BJ (cell line): ENCODE measurements at places on chromosomes 1 and 21.

DNA sequence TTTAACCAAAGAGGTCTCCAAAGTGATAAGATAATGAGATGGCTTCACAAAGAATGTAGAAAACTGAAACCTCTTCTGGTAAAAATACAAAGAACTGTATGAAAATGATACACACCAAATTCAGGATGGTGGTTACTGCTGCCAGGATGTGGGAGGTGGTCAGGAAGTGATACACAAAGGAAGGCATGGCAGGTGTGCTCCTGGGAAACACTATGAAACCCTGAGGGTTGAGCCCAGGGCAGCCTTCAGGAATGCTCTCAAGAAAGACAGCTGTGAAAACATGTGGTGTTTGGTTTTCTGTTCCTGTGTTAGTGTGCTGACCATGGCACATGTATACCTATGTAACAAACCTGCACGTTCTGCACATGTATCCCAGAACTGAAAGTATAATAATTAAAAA is 109.3 kb downstream of the NTNG1 start:
- DNase-seq = no peak

DNA sequence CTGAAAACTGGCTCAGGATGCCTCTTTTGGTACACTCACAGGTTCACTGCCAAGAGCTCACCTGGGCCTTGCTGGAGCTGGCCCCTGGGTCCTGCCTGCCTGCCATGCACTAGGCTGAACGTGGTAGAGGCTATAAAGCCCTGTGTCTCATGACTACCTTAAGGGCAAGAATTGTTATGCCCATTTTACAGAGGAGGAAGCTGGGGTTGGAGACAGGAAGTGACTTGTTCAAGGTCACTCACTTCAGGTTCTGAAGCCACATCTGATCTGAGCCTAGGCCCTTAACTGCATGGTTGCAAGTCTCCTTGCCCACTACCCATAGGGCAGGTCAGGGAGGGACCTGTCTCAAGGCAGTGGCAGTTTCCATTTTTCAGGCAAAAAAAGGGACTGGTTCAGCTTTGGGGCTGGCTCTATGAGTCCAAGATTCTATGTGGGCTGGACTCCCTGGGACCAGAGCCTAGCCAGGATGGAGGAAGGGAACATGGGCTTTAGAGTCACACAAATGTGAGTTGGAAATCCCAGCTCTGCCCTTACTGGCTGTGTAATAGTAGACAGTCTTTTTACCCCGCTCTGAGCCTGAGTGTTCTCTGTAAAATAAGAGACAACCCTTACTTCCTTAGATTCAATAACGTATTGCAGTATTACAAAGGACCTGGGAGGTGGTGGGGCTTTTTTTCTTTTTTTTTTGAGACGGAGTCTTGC is 7.8 kb downstream of the STK40 start:
- DNase-seq = no peak

GRCh38 chr1:64041371-64042131 is 161.9 kb upstream of the UBE2U start:
- no peak for DNase-seq

DNA sequence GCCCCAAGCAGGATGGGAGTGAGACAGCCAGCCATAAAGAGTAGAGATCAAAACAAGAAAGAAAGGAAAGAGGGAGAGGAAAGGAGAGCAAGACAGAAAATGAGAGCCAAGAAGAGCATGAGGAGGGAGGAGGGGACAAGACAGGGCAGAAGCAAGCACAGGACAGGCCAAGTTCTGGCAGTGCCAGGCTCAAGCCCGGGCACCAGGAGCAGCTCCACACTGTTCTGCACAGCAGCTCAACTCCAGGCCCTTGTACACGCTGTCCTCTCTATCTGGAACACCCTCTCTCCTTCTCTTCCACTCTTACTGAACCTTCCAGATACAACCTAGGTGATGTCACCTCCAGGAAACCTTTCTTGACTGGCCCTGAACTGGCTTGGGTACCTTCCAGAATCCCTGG is 11.7 kb downstream of the IFFO2 start:
- DNase-seq = no peak

GRCh38 chr1:2801046-2801445 is 447 bp downstream of the TTC34 start:
- no peak for DNase-seq

DNA sequence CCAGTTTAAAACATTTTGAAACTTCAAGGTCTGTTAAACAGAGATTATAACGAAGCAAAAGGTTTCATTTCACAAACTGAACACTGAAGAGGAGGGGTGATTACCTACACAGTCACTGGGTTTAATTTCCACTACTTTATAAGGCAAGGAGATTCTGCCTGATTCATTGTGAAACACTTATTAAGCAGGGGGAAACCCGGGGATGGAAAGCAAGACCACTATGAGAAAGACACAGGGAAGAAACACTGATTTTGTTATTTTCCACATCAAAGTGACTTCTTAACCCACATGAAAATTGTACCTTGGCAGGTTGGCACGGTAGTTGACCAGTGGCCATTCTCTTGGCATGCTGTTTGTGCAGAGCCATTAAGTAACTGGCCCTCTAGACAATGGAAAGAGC is 8.1 kb upstream of the F5 start:
- DNase-seq = no peak

GRCh38 chr1:42922687-42923366 is 35.8 kb downstream of the SLC2A1 start:
- DNase-seq = peak; percentile 12

DNA sequence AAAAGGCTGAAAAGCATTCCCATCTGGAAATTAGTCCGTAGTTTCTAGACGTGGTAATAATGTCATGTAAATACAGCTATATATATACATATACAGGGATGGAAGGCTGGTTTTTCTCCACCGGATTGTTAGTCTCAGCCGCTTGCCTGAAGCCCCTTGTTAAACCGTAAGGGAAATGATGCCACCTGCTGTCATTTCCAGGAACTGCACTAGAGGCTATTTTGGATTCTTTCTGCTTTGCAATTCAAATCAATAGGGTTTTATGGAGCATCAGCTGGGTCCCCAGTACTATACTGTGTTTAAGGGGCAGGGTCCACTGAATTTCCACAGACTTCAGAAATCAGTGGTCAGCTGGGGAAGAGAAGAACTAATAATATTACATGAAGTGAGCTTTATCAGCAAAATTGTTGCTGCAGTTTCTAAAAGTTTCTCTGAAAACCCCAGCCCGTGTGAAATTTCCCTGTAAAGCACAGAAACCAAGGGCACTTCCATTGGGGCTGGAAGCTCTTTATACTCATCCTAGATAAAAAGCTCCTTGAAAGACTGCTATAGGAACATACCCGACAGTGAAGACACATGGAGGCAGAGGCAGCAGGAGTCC is 33.8 kb upstream of the MPZL1 start:
- DNase-seq = no peak

DNA sequence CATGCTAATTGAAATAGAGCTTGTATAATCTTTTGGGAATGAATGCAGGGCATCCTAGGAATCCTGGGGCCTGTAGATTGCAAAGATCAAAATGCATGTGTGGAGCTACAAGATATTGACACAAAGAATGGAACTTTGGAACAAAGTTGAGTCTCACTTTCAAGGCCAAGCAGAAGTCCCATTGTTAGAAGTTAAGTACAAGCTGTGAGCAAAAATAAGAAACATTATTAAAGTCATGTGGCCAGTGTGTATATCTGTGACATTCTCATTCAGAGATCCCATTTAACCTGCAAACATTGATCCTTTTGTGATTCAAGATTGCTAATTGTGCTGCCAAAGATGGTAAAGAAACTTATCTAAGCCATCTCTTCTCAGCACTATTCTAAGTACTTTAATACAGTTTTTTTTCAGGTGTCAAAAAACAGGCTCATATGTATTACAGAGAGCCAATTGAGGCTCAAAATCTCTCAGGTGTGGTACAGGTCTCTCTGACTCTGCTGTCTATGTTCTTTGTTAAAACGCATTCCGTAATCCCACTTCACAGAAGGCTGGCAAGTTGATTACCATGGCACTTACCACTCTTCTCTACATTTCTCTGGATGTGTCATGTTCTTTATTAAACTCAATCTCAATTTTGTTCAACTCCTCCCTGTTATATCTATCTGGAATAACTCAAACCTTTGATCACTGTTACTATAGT is 704.4 kb upstream of the NEGR1 start:
- DNase-seq = no peak

DNA sequence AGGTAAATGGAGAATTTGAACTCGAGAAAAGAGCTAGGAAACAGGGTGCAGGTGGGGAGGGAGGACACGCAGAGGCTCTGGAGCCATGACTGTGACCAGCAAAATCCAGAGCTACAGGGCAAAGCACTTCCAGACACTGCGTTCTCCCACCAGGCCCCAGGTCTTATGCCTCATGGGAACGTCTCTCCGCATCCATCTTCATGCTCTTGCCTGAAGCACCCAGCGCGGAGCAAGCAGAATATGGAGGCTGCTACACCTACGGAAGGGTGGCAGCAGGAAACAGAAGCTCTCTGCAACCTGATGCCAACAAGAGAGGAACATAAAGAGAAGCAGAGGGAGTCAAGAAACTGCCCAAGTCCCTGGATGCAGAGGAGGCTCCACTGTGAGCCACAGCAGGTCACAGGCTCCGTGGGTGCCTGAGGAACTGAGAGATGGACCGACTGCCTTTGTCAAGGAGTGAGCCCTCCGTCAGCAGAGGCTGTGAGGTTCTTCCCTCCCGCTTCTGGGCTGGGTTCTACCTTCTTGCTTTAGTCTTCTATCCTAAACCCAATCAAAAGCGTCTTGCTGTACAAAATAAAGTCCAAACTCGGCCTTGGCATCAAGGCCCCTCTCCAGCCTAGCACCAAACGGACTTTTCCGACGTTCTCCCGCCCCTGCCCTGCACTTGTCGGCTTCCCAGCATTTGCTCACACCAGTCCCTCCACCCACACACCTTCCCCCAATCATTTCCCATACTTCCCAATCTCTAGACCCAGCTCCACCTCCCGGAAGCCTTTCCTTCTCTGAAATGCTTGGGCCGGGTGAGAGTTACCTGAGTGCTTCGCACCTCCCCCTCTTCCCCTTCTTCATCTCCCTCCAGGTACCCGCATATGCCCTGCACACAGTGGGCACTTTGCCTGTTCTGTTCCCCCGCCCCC is 930 bp downstream of the DHCR24 start:
- no peak for DNase-seq
